Testis (tissue), 5 donors: ENCODE measurements at places on chromosomes 16 and 17. TPM values are rescaled to one million over a fixed set of nuclear protein-coding genes. Genes with fewer than 3 reads are reported as not detected.

- no peaks in the 10 kb centered on the region for H3K36me3 ChIP-seq
- no peaks in the 10 kb centered on the region for H3K27me3 ChIP-seq
- H3K4me1 ChIP-seq, result peaks cover 14% of the 10 kb centered on the region
- H3K4me3 ChIP-seq, result no peak overlapping the region
These were observed 1.0 kb upstream of the MGRN1 start for GRCh38 chr16:4623593-4623992.

DNA sequence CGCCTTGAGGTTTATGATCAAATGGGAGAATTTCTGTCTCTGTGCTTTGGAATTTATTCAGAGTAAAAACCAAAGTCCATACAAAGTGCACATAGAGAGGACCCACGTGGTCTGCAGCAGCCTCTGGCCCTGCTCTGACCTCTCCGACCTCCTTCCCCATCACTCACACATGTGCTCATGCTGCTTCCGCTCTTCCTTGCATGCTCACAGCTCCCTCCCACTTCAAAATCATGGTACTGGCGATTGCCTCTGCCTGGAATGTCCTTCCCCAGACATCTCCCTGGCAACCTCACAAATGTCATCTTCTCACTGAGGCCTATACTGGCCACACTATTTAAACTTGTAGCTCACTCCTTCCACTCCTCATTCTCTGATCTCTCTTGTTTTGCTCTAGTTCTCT, 418.0 kb downstream of the CA10 start:
- H3K27me3 ChIP-seq, result no peaks in the 10 kb centered on the region
- no peak for DNase-seq
- H3K4me3 ChIP-seq, result no peak overlapping the region
- H3K27ac ChIP-seq, result no peak overlapping the region
- H3K36me3 ChIP-seq, result no peaks in the 10 kb centered on the region

The TMC8 gene
- total RNA-seq, result 3.5 TPM

The ADAD2 gene
- total RNA-seq, result 133 TPM

GRCh38 chr17:36149296-36149820, 27.1 kb downstream of the TBC1D3B start:
- peak overlapping the region; percentile 1 for H3K4me3 ChIP-seq
- H3K36me3 ChIP-seq, result no peaks in the 10 kb centered on the region
- H3K27me3 ChIP-seq, result no peaks in the 10 kb centered on the region

GRCh38 chr17:50817838-50818237, 17.5 kb upstream of the WFIKKN2 start:
- H3K4me1 ChIP-seq, result no peaks in the 10 kb centered on the region
- no peaks in the 10 kb centered on the region for H3K27me3 ChIP-seq
- H3K27ac ChIP-seq, result no peak overlapping the region
- DNase-seq, result no peak
- no peak overlapping the region for H3K4me3 ChIP-seq
- no peaks in the 10 kb centered on the region for H3K36me3 ChIP-seq

GRCh38 chr16:81718637-81719036, 60.5 kb upstream of the PLCG2 start:
- no peaks in the 10 kb centered on the region for H3K36me3 ChIP-seq
- DNase-seq, result no peak
- no peak overlapping the region for H3K4me3 ChIP-seq
- peaks cover 9% of the 10 kb centered on the region for H3K4me1 ChIP-seq

- no peaks in the 10 kb centered on the region for H3K4me1 ChIP-seq
- H3K27me3 ChIP-seq, result no peaks in the 10 kb centered on the region
- DNase-seq, result no peak
- no peak overlapping the region for H3K4me3 ChIP-seq
These were observed 35.7 kb upstream of the TRAP1 start for GRCh38 chr16:3752984-3753383.

The CD300A gene
- 2.4 TPM for total RNA-seq

GRCh38 chr17:55576237-55576995, 65.2 kb upstream of the SMIM36 start:
- H3K4me3 ChIP-seq, result no peak overlapping the region
- DNase-seq, result no peak
- H3K4me1 ChIP-seq, result peaks cover 10% of the 10 kb centered on the region
- no peaks in the 10 kb centered on the region for H3K27me3 ChIP-seq
- H3K36me3 ChIP-seq, result no peaks in the 10 kb centered on the region

- H3K36me3 ChIP-seq, result no peaks in the 10 kb centered on the region
- H3K4me3 ChIP-seq, result no peak overlapping the region
- no peak overlapping the region for H3K27ac ChIP-seq
- no peaks in the 10 kb centered on the region for H3K27me3 ChIP-seq
- peak; percentile 52 for DNase-seq
These were observed 118.3 kb upstream of the EEF2KMT start for GRCh38 chr16:5215901-5216300.

GRCh38 chr17:37770631-37771518, 26.0 kb upstream of the HNF1B start:
- no peak overlapping the region for H3K4me3 ChIP-seq
- H3K27ac ChIP-seq, result no peak overlapping the region
- H3K27me3 ChIP-seq, result no peaks in the 10 kb centered on the region
- no peaks in the 10 kb centered on the region for H3K4me1 ChIP-seq

The SLC52A1 gene
- 1.7 TPM for total RNA-seq

The CMTM1 gene
- 47.5 TPM for total RNA-seq

DNA sequence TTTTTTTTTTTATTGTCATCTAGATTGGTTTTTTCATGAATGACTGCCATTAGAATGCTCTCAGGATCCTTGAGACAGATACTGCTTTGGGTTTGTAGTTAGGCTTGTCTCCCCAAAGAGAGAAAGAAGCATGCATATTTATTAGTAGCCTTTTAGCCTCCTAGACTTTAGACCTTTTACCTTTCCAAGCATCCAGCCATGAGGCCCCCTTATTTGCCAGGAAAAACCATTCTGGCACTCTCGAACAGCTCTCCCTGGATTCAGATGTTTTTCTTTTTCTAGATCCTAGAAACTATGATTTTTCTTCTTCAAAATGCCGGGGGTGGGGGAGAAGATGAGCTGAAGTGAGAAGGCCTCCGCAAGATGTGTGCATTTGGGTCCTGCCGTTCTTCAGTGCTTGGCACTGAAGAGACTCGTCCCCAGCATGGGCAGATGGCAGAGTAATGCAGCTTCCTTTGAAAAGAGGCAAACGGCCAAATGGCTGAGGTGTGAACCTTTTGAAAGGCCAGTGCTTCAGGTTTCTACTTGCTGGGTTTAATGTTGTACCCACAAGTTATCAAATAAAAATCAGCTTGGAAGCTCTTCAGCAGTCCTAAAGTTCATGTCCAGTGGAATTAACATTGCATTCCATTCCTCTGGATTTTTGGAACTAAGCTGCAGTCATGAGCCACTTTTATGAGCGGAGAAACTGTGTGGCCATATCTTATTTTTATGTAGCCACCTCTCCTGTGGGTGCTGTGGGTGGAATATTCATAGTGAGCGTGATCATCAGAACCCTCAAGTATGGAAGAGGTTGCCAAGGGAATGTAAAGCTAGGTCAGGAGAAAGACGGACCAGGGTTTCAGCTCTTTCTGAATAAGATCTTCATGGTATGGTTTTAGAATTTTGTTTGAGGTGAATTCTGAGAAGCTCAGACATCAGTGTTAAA, 7.2 kb downstream of the SOCS7 start:
- H3K27me3 ChIP-seq, result no peaks in the 10 kb centered on the region
- no peak overlapping the region for H3K4me3 ChIP-seq
- no peak overlapping the region for H3K27ac ChIP-seq
- H3K4me1 ChIP-seq, result peaks cover 23% of the 10 kb centered on the region

DNA sequence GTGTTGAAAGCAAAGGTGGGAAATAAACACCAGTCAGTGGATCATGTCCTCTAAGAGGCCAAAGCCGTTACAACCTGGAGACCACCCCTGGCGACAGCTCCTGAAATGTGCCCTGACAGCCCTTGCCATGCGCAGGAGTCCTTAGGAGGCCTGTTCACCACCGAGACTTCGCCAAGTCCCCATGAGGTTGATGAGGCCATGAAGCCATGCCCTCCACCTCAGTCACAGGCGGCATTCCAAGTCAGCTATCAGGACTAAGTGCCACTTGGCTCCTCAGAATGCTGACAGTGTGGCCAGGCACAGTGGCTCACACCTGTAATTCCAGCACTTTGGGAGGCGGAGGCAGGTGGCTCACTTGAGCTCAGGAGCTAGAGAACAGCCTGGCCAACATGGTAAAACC, 27.1 kb downstream of the ADAM11 start:
- no peak for DNase-seq
- H3K36me3 ChIP-seq, result no peaks in the 10 kb centered on the region
- H3K4me3 ChIP-seq, result no peak overlapping the region
- peaks cover 10% of the 10 kb centered on the region for H3K4me1 ChIP-seq

GRCh38 chr17:7380321-7380720, 568 bp upstream of the TNK1 start:
- H3K4me1 ChIP-seq, result peaks cover 28% of the 10 kb centered on the region
- no peaks in the 10 kb centered on the region for H3K36me3 ChIP-seq
- no peaks in the 10 kb centered on the region for H3K27me3 ChIP-seq
- DNase-seq, result peak; percentile 42

The ANKS4B gene
- total RNA-seq, result 0.24 TPM

- peaks cover 21% of the 10 kb centered on the region for H3K4me1 ChIP-seq
- no peaks in the 10 kb centered on the region for H3K27me3 ChIP-seq
- no peak overlapping the region for H3K4me3 ChIP-seq
- H3K27ac ChIP-seq, result no peak overlapping the region
These were observed 147.0 kb downstream of the ABCA8 start for GRCh38 chr17:68807998-68808772.

The ASGR2 gene
- total RNA-seq, result 1.1 TPM

- no peaks in the 10 kb centered on the region for H3K4me1 ChIP-seq
- H3K27ac ChIP-seq, result no peak overlapping the region
These were observed 15.3 kb upstream of the HEXD start for GRCh38 chr17:82402865-82403264.

DNA sequence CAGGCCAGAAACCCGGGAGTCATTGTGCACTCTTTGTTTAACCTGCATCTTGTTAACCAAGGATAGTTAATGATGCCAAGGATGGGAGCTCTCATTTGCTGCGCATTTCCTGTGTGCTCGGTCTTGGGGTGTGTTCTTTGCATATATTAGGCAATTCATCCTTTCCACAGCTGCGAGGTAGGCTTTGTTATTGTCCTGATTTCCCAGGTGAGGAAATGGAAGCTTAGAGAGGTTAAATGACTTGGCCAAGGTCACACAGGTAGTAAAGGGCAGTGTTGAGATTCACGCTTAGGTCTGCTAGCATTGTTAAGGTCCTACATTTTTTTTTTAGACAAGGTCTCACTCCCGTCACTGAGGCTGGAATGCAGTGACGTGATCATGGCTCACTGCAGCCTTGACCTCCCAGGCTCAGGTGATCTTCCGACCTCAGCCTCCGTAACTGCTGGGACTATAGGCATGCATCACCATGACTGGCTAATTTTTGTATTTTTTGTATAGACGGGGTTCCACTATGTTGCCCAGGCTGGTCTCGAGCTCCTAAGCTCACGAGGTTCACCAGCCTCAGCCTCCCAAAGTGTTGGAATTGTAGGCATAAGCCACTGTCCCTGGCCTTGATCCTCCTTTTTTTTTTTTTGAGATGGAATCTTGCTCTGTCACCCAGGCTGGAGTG, 5.0 kb upstream of the LRRC75A start:
- no peaks in the 10 kb centered on the region for H3K36me3 ChIP-seq
- no peaks in the 10 kb centered on the region for H3K27me3 ChIP-seq
- no peak overlapping the region for H3K4me3 ChIP-seq
- no peak overlapping the region for H3K27ac ChIP-seq
- no peaks in the 10 kb centered on the region for H3K4me1 ChIP-seq

GRCh38 chr17:73309727-73310596, 1.8 kb downstream of the CDC42EP4 start:
- peak overlapping the region; percentile 92 for H3K27ac ChIP-seq
- H3K27me3 ChIP-seq, result no peaks in the 10 kb centered on the region
- H3K36me3 ChIP-seq, result no peaks in the 10 kb centered on the region
- peaks cover 38% of the 10 kb centered on the region for H3K4me1 ChIP-seq
- H3K4me3 ChIP-seq, result peak overlapping the region; percentile 98

GRCh38 chr17:70366386-70366785, 197.1 kb downstream of the KCNJ2 start:
- no peak for DNase-seq
- H3K4me1 ChIP-seq, result no peaks in the 10 kb centered on the region
- H3K27me3 ChIP-seq, result no peaks in the 10 kb centered on the region

The KRTAP4-5 gene
- not detected for total RNA-seq

The CRYBA1 gene
- total RNA-seq, result not detected

DNA sequence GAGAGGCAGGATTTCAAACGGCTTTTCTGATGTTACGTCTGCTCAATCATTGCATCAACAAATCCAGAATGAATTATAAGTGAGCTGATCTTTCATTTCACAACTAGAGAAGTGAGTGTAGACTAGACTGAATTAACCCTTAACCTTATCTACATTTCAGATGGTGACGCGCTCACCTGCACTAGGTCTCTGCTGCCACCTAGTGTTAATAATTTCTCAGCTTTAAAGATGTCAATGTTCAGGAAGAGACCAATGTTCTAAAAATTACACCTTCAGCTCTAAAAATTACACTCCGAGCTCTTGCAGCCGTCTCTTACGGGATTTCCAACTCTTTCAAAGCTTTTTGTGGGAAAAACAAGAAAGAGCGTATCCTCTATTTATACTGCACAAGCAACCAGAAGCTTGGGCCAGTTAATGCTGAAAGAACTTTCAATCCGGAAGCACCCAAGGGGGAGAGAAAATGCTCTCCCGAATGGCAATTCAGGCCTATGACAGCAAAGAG, 88.2 kb upstream of the FA2H start:
- H3K27me3 ChIP-seq, result no peaks in the 10 kb centered on the region
- H3K36me3 ChIP-seq, result no peaks in the 10 kb centered on the region

DNA sequence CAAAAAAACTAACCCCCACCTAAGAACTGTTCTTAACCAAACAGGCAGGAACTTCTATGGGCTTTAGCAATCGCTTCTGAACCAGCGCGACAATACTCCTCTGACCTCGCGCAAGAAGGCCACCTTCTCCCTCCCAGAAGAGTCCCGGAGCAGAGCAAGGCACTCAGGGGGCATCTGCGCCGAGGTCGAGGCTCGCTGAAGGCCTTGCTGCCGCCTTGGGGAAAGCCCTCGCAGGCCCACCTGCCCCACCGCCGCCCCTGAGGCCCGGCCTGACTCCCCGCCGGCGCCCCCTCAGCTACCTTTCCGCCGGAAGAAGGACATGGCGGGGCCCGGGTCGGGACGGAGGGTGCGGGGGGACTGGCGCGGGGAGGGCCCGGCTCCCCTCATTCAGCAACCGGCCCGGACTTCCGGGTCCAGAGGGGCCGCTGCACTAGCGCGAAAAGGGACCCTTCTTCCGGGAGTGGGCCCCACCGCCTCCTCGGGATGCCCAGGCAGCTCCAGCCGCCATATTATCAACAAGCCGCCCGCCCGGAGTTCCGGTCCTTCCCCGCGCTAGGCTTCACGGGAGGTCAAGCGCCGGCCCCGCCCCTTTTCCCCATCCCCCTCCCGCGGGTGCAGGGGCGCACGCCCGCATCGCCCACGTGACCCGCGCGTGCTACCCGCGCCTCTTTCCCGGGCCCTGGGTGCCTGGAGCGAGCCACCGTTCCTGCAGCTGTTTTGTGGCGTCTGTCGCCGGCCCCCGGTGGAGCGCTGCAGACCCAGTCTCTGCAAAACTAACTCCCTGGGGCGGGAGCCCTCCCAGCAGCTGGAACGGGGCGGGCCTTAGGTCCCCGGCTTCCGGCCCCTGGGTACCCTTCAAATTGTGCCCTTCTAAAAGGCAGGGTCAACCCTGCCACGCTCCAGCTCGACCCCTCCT, at the start of gene AKAP10:
AKAP10 (minus strand) TSS at position 536 of the 916 bp plus-strand sequence; CDS start at position 387, 149 bp downstream.
- peak; percentile 95 for DNase-seq
- no peaks in the 10 kb centered on the region for H3K36me3 ChIP-seq
- H3K27ac ChIP-seq, result peak within 1 kb of the TSS; percentile 96
- H3K4me3 ChIP-seq, result peak within 1 kb of the TSS; percentile 99
